ENCODE measurements at places on chromosomes 5 and 9. TPM values are rescaled to one million over a fixed set of nuclear protein-coding genes. Genes with fewer than 3 reads are reported as not detected.

GRCh38 chr5:32277798-32278197 lies 34.9 kb downstream of the MTMR12 start:
- DNase-seq = no peak

DNA sequence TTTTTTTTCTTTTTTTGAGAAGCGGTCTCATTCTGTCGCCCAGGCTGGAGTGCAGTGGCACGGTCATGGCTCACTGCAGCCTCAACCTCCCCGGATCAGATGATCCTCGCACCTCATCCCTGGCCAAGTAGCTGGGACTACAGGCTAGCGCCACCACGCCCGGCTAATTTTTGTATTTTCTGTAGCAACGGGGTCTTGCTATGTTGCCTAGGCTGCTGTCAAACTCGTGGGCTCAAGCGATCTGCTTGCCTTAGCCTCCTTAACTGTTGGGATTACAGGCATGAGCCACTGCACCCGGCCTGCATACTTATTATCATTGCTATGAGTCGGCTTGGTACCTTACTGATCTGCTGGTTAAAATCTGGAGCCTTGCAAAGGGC lies 790 bp upstream of the IARS1 start:
- DNase-seq = no peak

GRCh38 chr5:32777733-32778132 lies 66.6 kb downstream of the NPR3 start:
- DNase-seq = no peak

- DNase-seq = peak; percentile 22
Observed at GRCh38 chr5:52693280-52693679, 94.4 kb upstream of the ITGA1 start.

DNA sequence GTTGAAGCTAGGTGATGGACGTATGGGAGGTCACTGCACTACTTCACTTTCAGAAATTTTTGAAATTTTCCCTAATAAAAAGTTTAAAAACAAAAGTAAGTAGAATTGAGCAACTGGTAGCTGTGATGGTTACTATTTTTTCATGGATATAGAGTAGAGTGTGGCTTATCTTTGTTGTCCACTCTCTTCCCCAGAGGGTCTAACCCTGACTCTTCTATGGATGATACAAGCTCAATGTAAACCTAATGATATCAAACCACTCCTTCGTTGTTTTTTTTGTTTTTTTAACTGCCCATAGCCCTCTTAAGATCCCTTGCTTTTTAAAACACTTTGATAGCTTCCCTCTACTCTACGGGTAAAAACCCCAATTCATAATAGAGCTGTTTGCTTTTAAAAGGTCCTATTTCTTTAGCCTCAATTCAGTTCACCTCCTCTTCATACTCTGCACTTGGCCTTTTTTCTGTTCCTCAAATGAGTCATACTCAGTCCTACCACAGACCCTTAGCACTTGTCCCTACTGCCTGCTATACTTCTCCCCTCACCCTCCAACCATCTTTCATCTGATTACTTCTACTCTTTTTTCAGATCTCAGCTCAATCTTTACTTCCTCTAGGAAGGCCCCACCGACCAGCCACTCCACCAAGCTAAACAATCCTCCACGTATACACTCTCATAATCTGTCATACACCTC lies 2.6 kb downstream of the HDAC3 start:
- no peak for DNase-seq

DNA sequence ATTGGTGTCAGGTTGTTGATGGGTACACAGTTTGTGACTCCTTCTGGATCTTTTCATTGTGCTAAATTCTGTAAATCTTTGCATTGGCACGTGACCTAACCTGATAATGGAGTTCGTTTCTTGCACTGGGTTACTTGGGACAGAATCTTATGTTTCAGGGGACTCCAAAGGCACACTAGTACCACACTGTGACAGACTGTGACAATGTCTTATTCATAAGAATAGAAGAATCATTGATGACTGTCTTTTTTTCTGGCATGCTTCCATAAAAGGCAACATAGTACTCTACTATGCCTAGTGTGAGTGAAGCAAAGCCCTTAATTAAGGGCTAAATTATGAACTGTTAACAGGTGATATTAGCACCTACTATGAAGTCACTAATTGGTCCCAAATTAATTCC lies 35.4 kb upstream of the RICTOR start:
- DNase-seq = no peak

DNA sequence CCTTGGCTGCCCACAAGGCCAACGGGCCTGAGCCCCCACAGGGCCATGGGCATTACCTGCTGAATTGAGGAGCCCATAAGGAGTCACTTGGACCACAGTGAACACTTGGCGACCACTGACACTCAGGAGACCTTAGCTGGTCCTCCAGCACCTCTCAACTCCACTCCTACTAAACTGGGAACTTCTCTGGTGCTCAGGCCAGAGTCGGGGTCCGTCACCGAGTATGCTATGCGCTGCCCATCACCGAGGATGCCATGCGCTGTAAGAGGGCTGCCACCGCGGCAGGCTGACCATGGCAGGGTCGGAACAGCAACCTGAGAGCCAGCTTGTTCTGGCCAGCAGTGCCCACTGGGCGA lies 600 bp upstream of the SQSTM1 start:
- no peak for DNase-seq

- DNase-seq = no peak
Observed at GRCh38 chr9:125995006-125995405, 247.8 kb downstream of the PBX3 start.

DNA sequence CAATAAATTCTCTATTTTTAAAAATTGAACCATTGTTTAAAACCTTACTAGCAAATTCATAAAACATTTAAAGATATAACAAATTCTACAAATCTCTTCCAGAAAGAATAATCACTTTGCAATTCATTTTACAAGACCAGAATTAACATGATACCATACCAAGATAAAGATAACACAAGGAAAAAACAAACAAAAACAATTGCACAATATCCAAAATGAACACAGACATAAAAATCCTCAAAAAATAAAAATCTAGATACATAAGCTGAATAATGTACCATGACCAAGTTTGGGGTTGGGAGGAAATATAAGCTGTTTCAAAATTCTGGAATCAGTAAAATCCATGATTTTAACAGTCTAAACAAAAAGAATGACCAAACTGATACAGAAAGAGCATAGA lies 11.1 kb downstream of the CCNG1 start:
- no peak for DNase-seq

- DNase-seq = no peak
Observed at GRCh38 chr5:172584638-172585037, 56.4 kb upstream of the NEURL1B start.

The KLF4 gene
- total RNA-seq = 21.8 TPM

The C9orf50 gene
- 1.0 TPM for total RNA-seq

The CDKN2AIPNL gene
- total RNA-seq = 18.0 TPM

The OR13C8 gene
- total RNA-seq = not detected
